ENCODE measurements at places on chromosomes 11 and 22.

GRCh38 chr11:13143486-13144297 lies 133.9 kb upstream of the BMAL1 start:
- DNase-seq, result no peak

DNA sequence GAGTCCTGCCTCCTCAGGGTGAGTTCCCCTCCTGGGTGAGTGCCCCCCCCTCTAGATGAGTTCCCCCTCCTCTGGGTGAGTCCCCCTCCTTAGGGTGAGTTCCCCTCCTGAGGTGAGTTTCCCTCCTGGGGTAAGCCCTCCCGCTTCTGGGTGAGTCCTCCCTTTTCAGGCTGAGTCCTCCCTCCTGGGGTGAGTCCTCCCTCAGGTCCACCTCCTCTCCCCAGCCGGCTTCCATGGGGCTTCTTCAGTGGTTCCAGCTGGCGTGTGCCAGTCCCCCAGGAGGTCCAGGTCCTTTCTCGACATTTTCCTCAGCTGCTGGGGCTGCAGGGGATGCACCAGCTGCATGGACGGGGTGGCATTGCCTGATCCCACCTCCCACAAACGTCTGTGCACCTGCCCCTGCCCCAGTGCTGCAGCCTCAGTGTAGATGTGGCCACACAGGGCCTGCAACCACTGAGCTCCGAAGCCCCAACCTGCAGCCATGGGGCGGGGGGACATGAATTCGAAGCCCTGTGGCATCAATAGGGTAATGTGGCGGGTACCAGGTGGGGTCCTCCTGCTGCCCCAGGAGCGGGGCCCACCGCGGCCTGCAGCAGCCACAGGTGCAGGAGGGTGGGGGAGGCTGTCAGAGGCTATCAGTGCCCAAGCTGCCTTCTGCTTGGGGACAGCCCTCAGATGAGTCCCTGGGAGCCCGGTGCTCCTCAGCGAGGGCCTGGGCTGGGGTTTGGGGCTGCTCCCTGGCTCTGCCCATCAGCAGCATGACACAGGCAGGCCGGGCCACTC lies 101.3 kb upstream of the FGF3 start:
- no peak for DNase-seq

DNA sequence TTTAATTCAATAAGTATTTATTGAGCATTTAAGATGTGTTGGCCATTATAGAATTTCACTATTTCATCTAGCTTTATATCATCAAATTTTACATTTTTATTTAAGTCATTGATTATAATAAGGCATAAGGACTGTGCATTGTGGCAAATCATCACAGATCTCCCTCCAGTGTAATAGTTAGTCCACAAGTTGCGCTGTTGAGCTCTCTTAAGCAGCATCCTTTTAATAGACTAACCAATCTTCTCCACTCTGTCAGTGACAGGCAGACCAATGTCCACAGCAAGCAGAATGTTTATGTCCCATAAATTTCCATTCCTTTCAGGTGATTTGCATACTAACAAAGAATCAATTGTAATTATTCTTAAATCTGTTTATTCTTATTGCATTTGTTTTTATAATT lies 595.3 kb upstream of the CCDC90B start:
- no peak for DNase-seq

GRCh38 chr22:17910561-17911311 lies 113.6 kb downstream of the MICAL3 start:
- no peak for DNase-seq

DNA sequence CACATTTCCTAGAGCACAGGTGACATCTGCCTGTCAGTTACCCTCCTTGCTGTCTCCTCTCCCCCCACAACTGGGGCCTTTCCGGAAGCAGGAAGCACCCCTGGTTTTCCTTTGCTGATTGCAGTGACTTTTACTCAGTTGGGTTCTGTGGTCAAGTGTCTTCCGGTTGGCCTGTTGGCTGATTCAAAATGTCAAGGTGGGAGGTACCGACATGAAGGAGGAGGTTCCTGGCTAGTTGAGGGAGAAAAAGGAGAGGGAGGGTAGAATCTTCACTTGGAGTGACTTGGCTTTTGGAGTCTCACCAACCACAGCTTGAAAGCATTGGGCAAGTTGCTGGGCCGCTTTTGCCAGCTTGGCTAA lies 9.3 kb upstream of the ADAMTS15 start:
- no peak for DNase-seq

GRCh38 chr11:1947592-1948237 lies 583 bp downstream of the MRPL23 start:
- DNase-seq, result no peak

GRCh38 chr22:46663001-46663400 lies 42.8 kb downstream of the GRAMD4 start:
- no peak for DNase-seq

- no peak for DNase-seq
Observed at GRCh38 chr11:72829178-72829577, 15.0 kb downstream of the ATG16L2 start.

- no peak for DNase-seq
Observed at GRCh38 chr22:46165977-46166376, 15.7 kb downstream of the PPARA start.

DNA sequence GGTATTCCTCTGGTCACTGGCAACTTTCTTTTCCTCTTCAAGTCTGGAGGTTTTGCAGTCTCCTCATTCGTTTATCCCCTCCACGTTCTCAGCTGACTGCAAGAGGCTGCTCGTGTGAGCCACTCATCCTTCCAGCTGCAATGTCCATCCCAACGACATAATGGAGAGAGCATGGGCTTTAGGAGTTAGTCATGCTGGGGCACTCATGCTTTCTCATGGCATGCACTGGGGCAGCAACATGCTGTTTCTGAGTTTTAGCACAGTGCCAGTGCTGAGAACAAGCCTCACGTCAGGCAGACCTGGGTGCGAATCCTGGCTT lies 7.1 kb downstream of the DCPS start:
- DNase-seq, result no peak

GRCh38 chr11:11477695-11478420 lies 124.8 kb upstream of the CSNK2A3 start:
- DNase-seq, result no peak

- DNase-seq, result no peak
Observed at GRCh38 chr11:111819161-111819828, 52.1 kb downstream of the ALG9 start.

DNA sequence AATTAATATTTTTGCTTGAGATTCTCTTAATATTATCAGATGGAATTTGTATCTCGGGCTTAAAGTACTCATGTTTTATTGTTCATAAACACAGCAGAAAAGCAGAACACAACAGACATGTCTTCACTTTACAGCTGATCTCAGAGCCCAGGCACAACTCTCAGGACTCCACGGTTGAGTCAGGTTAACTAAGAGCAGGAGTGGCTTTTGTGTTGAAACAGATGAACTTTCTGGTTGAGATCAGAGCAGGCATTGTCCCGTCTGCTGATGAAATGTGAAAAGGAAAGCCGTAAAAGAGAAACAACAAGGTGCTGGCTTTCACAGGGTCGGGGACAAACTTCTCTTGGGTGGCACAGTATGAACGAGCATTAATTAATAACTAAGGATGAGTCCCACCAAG lies 49.0 kb downstream of the JHY start:
- DNase-seq, result no peak

- no peak for DNase-seq
Observed at GRCh38 chr11:84396521-84396920, 1110.4 kb upstream of the CCDC90B start.

DNA sequence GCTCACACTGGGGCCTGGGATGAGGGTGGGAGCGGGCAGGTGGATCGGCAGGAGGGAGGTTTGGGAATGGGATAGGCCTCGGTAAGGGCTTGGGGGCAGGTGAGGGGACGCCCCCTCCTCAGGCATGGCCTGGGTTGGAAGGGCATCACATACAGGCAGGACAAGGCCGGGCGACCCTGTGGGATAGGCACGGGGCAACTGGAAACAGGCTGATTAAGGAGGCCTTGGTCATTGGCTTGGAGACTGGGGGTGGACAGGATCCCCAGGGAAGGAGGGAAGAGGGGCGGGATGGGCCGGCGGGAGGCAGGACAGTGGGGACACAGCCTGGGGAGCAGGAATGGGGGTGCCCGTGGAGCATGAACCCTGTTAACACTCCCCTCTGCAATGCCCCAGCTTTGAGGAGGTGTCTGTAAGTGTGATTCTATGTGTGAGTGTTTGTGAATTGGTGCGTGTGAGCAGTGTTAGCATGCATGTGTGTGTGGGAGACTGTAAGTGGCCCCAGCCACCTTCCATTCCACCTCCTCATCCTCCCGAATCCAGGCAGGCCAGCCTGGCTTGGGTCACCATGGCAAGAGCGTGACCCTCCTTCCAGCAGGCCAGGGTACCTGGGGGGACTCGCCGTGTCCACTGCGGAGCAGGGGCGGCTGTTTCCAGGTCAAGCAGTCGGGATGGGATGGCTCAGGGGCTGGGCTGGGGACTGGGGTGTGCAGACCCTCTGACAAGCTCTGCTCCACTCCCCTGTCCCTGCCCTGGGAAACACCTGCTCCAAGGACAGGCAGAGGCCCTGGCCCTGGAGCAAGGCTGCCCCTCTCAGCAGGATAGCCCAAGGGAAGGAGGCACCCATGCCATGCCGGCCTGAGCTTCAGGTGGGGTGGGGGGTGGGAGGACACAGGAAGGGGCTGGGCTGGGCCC lies 3.4 kb upstream of the PIM3 start:
- DNase-seq, result no peak

DNA sequence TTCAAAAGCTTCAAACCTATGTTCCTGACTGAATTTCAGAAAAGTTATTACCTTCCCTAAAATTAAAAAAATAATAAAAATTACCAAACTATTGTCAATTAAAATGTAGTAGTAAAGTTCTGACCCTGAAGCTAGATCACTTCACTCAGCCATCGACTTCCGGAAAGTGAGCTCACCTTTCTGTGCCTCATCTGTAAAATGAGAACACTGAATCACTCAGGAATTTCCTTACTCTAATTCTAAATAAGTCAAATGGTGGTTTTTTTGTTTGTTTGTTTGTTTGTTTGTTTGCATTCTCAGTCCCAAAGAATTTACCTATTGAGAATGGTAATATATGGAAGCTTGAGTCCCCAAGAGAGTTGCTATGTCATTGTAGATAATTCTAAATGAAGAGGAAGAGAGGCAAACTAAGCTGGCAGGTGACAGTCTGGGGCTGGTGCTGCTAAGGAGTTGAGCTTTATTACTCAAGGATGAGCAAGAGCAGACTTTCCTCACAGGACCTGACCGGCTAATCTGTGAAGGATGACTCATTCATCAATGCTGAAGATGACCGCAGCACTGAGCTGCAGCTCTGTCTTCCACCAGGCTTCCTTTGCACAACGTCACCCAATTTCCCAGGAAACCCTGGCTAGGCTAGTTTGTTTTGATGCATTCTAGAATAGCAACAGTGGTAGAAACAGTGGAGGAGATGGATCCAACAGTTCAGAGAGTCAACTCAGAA lies 248.8 kb downstream of the RAB38 start:
- no peak for DNase-seq

- DNase-seq, result no peak
Observed at GRCh38 chr11:134646561-134646960, 234.5 kb upstream of the B3GAT1 start.

GRCh38 chr11:22583963-22584492 lies 41.6 kb downstream of the FANCF start:
- no peak for DNase-seq

DNA sequence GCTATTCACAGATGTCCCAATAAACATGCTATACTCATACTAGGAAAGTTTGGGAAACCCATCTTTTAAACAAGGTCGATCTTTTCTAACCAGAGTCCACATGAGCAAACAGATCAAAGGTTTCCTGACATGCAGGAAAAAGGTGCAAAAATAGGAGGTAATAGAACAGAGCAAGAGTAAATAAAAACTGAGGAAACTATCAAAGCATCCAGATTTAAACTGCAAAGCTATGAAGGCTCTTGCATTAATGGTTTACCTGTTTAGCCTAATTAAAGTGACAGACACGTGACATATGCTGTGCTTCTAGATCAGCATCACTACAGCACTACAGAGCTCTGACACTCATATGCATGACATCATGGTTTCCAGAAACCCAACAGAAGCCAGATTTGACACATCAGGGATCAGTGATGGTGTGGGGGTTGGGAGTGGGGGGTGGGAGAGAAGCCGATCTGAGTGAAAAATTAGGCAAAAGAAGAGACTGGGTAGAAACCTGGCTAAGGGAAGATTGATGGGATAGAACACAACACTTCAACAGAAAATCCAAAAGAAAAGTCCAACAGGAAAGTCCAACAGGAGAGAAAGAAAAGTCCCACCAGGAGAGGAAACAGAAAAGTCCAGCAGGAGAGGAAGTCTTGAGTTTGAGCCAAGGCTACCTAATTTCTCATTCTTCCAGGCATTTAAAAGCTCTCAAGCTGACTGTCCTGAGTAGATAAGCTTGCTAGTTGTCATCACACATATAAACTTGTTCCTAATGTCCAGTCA lies 262.3 kb downstream of the SOX6 start:
- DNase-seq, result no peak

- DNase-seq, result no peak
Observed at GRCh38 chr11:35932121-35932520, 11.7 kb upstream of the LDLRAD3 start.

DNA sequence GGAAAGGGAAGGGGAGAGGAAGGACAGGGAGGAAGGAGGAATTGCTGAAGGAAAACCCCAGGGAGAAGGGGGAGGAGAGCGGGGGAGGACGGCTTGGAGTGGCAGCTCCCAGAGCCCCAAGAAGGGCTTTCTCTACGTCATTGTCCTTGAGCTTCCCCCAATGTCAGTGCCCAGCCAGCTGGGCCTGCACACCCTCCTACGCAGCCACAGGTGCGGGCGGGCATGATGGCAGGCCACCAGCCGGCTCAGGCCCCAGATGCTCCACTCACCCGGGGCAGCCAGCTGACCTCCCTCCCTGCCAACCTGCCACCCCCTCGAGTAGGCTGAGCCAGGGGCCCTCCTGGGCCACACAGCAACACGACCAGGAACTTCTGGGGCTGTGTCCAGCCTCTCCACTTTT lies 11.2 kb downstream of the SYT7 start:
- no peak for DNase-seq

DNA sequence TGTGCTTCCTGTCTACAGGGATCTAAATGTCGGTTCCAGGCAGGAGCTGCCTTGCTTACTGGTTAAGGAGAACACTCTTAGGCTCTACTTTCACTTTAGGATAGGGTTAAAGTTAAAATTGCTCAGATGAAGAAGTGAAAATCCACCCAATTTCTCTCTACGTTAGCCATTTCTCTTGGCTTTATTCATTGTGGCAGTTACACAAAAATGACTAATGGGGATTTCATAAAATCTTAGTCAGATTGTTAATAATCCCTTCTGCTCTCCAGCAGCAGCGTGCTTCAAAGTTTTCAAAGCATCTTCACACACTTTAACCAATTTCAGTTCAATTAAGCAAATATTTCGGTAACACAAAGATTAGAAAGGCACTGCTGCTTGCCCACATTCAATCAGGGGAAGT lies 58.4 kb upstream of the RCN1 start:
- no peak for DNase-seq

GRCh38 chr11:126837581-126837980 lies 163.0 kb downstream of the KIRREL3 start:
- DNase-seq, result no peak
